ENCODE measurements at places on chromosomes 7 and 10.
A peak's percentile ranks its signal among the peaks of the same experiment; 100 is the strongest.

DNA sequence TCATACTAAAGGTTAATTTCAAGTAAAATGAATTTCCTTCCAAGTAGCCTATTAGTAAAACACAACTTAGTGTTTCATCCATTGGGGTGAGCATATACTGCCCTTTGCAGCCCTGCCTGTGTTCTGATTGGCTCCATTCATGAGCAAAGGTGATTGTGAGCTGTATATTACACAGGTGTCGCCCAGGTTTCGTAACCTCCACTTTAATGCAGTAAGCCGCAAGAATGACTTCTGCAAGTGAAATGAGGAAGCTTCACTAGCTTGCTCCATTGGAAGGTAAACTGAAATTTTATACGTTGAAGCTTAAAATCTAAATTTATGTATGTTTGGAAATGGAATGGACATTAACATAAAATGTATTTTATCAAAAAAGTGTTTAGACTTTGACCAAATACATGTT is 24.4 kb downstream of the MTURN start:
- DNase-seq, result no peak

DNA sequence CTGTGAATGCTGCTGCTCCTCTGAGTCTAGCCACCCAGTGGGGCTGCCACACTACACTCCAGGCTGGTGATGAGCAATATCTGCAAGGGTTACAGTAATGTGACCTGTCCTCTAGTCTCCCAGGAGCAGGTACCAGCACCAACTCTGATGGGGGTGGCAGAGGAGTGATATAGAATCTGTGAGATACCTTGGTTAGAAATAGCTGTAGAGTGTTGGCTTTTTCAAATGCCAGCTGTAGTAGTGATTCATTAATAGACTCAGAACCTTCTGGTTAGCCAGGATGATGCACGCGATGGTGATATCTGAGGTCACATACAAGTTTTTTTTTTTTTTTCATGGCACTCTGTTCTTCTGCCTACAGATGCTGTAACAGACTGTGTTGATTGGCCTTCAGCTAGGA is 757.1 kb downstream of the INHBA start:
- DNase-seq, result no peak

DNA sequence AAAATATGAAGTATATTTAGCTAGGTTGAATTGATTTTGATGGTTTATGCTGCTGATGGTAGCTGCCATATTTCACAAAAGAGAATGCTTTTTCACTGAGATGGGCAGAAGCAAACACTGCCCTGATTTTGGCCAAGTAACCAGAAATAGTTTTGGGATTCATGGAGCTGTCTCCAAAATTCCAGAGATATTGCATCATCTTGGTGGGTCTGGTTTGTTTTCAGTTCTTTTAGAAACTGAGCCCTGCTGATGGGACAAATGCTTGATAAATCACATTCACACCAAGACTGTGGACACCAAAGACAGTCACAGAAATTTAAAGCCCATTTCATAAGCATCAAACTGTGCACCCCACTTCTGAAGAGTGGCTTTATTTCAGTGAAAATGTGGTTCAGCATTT is 140.5 kb downstream of the BICC1 start:
- no peak for DNase-seq

- DNase-seq, result no peak
Measured at GRCh38 chr10:75018251-75018650, 93.2 kb upstream of the SAMD8 start.

DNA sequence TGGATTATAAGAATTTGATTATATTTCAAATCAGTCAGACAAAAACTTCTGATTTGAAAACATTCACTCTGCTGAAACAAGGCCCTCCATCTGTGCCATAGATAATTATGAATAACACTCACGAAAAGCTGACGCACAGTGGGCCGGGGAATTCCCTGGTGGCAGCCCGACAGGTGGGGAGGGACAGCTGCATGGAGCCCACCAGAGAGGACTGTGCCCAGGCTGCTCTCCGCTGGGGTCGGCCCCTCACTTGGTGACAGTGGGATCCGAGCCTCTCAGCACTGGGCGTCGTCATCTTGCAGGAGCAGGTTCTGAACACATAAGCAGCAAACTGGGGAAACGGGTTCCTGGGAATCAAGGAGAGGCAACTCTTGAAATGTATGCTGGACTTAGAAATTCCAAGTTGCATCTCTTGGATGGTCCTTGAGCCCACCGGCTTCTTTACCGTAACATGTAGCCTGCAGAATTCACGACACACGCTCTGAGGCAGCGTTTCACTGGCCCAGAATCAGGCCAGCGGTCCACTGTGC is 41.4 kb downstream of the AFAP1L2 start:
- no peak for DNase-seq

DNA sequence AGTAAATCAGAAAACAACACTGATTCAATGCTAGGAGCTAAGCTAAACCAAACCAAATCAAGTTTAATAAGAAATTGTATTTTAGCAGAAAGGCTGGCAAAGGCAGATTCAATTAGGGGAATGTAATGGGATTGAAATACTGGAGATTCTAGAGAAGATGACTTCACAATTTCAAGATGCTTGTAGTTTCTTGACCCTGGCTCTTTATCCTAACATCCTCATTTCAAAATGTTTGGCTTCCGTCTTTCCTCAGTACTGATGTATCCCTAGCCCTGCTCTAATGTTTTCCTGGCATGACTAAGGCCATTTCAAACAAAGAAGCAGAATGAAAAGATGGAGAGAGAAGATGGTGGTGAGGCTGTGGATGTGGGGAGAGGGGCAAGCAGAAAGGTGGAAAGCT is 2.7 kb upstream of the JCAD start:
- DNase-seq, result peak; percentile 36

DNA sequence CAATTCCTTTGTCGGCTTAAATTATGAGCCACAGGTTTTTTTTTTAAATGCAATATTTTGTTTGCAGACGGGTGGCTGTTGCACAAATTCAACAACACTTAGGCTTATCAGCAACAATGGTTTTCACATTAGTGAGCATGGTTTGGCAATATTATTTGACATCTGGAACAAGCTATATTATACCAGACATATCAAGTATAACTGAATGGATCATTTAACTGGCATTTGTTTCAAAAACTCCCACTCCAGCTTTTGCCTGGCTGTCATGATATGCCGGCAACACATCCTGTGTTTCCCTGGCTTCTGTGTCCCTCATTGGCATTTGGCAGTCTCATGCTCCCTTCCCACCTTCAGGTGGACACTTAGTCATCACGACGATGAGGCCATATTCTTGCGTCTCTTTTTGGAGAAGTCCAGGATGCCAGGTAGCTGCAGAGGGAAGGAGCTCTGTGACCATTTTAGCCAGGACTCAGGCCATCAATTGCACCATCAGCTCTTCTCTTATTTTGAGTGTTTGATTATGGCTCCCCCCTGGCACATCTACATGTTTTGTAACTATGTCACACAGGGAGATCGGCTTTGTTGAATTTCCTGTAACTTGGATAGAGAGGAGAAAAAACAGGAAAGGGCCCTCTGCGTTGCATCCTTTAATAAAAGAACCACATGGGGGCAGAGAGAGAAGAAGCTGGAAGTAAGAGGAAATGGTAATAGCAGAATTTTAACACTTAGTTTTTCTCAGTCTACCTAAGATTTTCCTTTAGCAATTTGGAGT is 413.9 kb downstream of the LRMDA start:
- no peak for DNase-seq

- no peak for DNase-seq
Measured at GRCh38 chr10:92108747-92109146, 182.1 kb downstream of the CPEB3 start.

DNA sequence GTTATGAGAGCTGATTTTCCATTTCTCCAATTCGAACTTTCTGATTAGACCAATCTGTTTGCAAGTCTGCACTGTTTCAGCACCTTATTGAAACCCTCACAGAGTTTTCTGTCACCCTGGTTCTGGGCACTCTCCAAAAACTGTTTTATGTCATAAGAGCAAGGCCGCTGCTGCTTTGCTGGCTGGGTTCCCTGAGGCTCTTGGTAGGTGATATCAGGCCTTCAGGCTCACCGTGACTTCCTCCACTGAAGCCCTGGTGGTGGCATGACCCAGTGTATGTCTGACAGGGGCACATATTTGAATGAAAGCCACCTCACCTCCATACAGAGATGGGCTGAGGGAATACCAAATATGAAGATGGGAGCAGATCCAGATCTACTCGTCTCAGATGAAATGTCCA is 8.3 kb downstream of the RABGEF1 start:
- no peak for DNase-seq

- DNase-seq, result no peak
Measured at GRCh38 chr10:22228167-22228938, 10.5 kb upstream of the EBLN1 start.

DNA sequence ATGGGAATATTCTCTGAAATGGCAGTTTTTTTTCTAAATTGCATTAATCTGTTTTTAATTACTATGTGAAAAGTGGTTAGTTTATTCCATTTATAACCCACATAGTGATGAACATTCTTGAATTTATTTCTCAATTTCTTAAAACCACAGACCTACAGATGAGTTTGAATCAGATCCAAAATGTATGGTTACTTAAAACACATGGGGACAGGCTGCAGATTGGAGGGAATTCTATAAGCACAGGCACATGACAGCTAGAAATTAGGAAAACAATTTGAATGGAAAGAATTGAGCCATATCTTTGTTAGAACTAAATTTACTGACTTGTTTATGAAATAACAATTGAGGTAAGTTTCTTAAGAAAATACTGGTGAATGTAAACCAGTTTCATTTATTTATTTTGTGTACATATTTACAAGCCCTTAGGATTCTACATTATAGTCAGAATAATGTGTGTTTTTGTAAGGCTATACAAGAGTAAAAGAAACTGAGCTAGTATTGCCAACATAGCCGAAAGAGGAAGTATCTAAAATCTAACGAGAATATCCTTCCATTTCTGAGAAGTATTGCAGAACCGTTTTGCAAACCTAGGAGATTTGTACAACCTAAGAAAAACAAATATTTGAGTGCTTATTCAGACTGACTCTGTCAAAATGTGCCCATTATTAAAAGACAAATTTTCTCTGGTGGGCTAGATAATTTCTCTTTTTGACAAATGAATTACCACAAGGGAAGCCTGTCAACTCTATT is 434.3 kb upstream of the SEMA3D start:
- DNase-seq, result no peak

DNA sequence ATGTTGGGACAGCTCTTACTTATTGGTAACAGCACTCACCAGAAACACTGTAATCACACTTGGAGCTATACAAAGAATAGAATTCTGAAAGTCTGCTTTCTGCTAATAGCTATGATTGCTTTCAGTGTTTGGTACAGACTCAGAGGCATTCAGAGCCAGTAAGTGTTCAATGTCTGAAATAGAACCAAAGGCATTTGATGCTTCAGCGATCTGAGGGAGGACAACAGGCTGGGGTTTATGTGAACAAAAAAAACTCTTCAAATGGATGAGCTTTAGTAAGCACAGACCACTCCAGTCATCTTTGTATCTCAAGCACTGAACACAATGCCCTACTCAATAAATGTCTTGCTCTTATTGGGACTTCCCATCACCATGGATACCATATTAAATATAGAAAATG is 322.8 kb upstream of the GRM3 start:
- no peak for DNase-seq

DNA sequence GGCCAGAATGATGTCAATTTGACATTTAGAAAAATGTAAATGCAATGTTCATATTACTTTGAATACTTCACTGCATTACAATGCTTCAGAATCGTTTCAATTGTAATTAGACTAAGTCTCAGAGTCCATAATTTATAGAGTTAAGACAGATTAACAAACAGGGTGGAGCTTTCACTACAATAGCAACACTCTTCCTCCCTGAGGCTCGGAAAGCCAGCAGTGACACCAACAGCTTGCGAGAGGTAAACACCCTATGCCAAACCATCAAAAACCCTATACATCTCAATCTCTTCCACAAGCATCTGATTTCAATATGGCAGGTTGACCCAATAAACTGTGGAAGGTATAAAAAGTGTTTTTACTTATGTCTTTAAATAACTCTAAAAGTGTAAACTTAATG is 72.2 kb downstream of the DOCK4 start:
- DNase-seq, result no peak

DNA sequence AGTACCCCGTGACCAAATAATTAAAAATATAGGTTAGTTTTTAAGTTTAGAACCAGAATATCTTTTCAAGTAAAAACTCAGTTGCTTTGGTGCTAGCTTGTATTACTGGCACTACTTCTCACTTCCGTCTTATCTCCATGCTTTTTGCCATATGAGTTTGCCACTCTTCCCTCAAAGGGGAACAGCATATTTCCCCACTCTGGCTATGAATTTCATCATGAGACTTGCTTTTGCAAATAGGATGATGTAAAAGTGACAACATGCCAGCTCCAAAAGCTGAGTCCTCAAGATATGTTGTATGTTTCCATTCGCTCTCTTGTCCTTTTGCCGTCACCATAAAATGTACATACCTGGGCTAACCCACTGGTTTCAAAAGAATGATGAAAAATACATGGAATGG is 178.1 kb upstream of the SEMA3A start:
- no peak for DNase-seq

GRCh38 chr7:55969391-55969790 is 5.0 kb downstream of the NIPSNAP2 start:
- no peak for DNase-seq

GRCh38 chr7:84188786-84189405 is 5.7 kb downstream of the SEMA3A start:
- DNase-seq, result no peak

GRCh38 chr10:47289921-47290320 is 10.1 kb upstream of the GDF10 start:
- DNase-seq, result no peak

GRCh38 chr10:132534391-132535064 is 3.1 kb upstream of the INPP5A start:
- no peak for DNase-seq

DNA sequence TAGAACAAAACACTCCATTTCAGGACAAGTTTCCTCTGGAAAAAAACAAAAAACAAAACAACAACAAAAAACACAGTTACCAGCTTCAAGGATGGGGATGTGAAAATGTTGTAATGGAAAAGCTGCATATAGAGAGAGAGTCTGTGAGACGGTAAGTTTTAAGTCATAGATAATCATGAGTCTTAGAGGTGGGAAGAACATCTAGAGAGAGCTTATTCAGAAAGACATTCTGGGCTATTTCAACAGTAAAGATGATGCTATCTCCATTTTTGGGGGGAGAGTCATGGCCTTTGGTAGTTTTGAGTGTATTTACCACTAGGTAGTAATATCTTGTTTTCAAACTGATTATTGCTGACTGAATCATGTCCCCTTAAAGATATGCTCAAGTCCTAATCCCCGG is 23.3 kb upstream of the INPP5F start:
- no peak for DNase-seq

GRCh38 chr10:42802876-42803275 is 20.3 kb downstream of the BMS1 start:
- DNase-seq, result no peak

GRCh38 chr7:139726485-139726869 is 51.3 kb downstream of the HIPK2 start:
- DNase-seq, result no peak

GRCh38 chr7:95229301-95229700 is 95.0 kb downstream of the PON1 start:
- no peak for DNase-seq

DNA sequence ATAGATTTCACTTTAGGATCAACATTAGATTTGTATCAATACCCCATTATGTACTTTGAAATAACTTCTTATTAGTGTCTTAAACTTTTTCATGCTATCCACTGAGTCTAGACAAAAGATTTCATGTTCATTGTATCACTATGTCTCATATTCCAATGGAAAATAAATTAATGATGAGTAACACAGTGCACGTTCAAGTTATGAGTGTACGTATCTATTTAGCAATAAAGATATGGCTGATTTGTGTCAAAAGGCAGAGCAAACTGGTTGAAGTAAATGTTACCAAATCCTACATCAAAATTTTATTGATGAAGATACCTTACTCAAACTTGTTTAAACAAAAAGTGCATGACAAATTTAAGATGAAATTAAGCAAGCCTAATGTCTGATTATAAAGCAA is 102.4 kb downstream of the SEMA3E start:
- DNase-seq, result no peak
